ENCODE measurements at places on chromosomes 16 and 17.

- DNase-seq, result no peak
Observed at GRCh38 chr17:50952013-50952412, 85.9 kb upstream of the TOB1 start.

DNA sequence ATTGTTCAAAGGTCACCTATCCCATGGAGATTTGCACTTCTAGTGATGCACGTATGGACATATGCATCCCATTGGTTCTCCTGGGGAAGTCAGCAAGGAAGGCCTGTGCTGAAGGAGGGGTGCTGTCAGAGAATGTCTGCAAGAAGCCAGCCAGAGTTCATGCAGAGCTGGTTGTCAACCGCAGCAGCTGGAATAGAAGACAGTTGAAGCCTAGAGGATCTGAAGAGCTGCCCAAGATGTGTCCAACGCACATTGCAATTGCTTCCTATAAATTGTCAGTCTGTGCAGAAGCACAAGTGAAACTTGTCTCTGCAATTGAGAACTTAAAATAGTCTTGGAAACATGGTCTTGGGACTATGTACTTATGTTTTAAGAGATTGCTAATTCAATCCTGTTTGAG lies 82.1 kb upstream of the CNTNAP4 start:
- DNase-seq, result no peak

- no peak for DNase-seq
Observed at GRCh38 chr17:19702217-19702641, 14.2 kb downstream of the SLC47A2 start.

- no peak for DNase-seq
Observed at GRCh38 chr17:44749076-44749979, 9.5 kb upstream of the ADAM11 start.

GRCh38 chr17:45888392-45888791 lies 6.0 kb upstream of the MAPT start:
- no peak for DNase-seq

GRCh38 chr16:9232102-9232770 lies 140.8 kb downstream of the HAPSTR1 start:
- no peak for DNase-seq

- DNase-seq, result no peak
Observed at GRCh38 chr17:54727624-54728023, 173.0 kb upstream of the TOM1L1 start.

- DNase-seq, result no peak
Observed at GRCh38 chr16:78258375-78259065, 159.1 kb downstream of the WWOX start.

DNA sequence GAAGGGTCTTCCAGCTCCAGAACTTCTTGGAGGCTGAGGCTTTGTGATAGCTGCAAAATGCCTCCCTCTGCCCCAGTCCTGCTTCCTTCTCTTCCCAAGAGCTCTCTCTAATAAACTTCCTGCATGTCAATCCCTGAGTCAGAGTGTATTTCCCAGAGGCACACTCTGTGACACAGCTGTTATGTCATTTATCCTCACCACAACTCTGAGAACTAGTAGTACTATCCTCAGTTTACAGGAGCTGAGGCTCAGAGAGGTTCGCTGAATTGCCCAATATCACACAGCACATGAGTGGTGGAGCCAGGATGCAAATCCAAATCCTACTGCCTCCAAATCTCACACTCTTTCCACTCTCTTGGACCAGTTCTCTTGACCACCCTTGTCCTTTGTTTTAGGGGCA lies 20.0 kb downstream of the UNC45B start:
- DNase-seq, result no peak

GRCh38 chr17:60914078-60914477 lies 236.4 kb downstream of the BCAS3 start:
- DNase-seq, result no peak

GRCh38 chr16:77662246-77662645 lies 60.1 kb upstream of the NUDT7 start:
- no peak for DNase-seq

- DNase-seq, result no peak
Observed at GRCh38 chr17:65532101-65532890, 29.2 kb downstream of the AXIN2 start.

DNA sequence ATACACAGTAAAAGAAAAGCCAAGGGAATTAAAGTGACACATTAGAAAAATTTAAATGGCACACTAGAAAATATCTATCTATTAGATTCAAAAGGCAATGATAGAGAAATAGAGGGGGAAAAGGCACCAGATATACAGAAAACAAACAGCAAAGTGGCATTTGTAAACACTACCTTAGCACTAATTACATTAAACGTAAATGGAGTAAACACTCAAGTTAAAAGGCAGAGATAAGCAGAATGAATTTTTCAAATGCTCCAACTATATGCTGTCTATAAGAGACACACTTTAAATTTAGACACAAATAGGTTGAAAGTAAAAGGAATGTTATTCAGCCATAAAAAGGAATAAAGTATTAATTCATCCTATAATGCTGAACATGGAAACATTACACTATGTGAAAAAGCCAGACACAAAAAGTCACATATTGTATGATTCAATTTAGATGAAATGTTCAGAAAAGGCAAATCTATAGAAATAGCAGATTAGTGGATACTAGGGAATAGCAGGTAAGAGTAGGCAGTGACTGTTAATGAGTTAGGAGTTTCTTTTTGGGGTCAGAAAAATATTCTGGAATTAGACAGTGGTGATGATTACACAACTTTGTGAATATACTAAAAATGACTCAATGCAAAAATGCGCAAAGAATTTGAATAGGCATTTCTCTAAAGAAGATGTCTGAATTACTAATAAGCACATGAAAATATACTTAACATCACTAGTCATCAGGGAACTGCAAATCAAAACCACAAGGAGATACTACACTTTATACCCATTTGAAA lies 92.4 kb downstream of the BRIP1 start:
- no peak for DNase-seq

DNA sequence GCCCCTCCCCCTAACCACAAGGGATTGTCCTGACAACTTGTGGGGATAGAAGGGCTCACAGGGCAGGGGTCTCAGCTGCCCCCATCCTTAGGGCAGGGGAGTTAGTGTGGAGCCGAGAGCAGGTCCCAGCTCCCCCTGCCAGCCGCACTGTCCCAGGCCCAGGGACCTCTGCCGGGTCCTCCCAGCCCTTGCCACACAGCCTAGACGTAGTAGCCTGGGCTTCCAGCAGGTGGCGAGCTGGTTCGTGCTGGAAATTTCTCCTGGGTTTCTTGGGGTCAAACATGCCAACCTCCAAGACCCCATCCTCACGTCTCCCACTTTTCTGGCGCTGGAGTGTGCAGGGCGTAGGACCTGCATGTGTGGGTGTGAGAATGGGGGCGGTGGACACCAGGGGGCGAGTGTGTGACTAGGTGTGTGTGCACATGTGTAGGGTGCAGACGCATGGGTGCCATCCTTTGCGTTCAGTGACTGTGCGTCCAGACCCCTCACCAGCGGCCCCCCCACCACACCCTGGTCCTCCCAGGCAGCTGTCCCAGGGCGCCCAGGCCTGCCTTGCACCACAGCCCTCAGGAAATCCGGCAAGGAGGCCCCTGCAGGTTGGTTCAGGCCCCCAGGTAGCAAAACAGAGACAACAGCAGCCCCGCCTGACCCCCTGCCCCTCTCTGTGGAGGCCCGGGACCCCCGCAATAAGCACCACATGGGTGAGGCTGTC lies 29.5 kb downstream of the SBK1 start:
- no peak for DNase-seq

DNA sequence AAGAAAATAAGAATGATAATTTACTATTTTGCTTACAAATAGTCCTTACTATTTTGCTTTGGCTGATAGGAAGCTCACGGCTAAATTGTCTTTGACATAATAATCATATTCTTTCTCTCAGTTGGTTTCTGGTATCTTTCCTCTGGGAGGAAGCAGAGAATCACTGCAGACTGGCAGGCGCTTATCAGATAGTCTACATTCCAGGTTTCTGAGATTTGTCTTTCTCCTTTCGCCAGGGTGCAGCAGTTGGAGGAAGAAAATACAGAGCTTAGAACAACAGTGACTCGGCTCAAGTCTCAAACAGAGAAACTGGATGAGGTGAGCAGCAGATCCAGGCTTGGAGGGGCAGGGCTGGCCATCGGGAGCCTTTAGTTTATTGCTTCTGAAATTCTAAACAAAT lies 136.1 kb downstream of the RAB11FIP4 start:
- no peak for DNase-seq

DNA sequence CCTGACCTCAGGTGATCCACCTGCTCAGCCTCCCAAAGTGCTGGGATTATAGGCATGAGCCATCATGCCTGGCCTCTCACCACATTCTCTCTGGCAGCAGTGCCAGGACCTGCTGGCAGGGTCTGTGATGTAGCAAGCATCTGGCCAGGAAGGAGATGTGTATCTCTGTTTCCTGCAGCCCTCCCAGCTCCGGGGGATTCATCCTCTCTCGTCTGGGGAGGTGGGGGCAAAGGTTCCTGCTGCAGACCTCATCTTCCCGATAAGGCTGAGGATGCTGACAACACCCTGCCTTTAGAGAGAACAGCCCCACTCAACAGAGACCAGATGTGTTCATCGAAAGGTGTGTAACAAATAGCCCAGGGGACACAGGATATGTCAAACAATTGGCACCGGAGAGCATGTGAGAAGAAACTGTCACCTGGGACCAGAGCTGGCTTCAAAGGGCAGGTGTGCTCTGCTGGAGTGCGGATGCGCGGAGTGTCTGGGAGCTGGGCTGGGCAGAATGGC lies 54.8 kb upstream of the SEC14L1 start:
- no peak for DNase-seq

GRCh38 chr17:62884781-62885180 lies 76.7 kb upstream of the MARCHF10 start:
- DNase-seq, result no peak

- no peak for DNase-seq
Observed at GRCh38 chr17:68737761-68738443, 136.7 kb upstream of the FAM20A start.

GRCh38 chr16:28112908-28113307 lies 49.4 kb upstream of the GSG1L start:
- DNase-seq, result no peak

DNA sequence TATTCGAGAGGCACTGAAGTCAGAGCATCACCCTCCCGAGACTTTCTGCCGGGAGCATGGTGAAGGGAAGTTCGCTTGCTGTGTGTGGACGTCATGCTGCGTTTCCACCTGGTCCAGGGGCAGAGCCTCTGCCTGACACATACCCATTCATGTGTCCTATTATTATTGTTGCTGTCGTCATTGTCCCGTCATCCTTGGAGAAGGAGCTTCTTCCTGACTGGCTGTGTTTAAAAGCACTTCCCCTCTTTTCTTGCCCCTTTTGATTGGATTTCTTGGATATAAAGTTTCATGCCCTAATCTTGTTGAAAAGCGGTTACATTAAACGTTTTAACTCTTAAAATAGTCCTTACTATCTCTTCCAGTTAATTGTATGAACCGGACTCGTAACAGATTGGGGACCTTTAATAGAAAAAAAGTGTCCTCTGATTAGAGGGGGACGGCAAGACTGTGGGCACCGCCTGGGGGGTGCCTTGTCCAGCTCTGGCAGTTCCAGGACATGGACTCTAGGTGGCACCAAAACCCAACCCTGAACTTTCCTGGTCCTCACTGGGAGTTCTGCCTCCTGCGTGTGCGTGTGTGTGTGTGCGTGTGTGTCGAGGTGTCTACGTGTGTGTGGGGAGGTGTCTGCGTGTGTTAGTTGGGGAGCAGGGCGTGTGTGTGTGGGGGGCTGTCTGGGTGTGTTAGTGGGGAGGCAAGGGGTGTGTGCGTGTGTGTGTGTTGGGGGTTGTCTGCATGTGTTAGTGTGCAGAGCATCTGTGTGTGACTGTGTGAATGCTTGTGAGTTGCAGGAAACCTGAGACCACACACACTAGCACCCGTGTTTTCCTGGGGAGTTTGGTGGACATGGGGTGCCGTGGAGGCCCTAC lies 133.3 kb upstream of the CIBAR2 start:
- peak; percentile 6 for DNase-seq

GRCh38 chr16:69093974-69094373 lies 11.5 kb upstream of the HAS3 start:
- no peak for DNase-seq

- no peak for DNase-seq
Observed at GRCh38 chr16:74726716-74727115, 26.1 kb upstream of the MLKL start.

All from activated T-helper 1 cell treated with anti-CD3 and anti-CD28 coated beads, Interleukin-2, amount 50 U/mL, for 16 hours (primary cell).